ENCODE measurements at places on chromosomes 12 and 14. TPM values are rescaled to one million over a fixed set of nuclear protein-coding genes. Genes with fewer than 3 reads are reported as not detected.

Gene LRRK2
- 0.24 TPM for total RNA-seq

Gene OVCH1
- total RNA-seq: not detected

DNA sequence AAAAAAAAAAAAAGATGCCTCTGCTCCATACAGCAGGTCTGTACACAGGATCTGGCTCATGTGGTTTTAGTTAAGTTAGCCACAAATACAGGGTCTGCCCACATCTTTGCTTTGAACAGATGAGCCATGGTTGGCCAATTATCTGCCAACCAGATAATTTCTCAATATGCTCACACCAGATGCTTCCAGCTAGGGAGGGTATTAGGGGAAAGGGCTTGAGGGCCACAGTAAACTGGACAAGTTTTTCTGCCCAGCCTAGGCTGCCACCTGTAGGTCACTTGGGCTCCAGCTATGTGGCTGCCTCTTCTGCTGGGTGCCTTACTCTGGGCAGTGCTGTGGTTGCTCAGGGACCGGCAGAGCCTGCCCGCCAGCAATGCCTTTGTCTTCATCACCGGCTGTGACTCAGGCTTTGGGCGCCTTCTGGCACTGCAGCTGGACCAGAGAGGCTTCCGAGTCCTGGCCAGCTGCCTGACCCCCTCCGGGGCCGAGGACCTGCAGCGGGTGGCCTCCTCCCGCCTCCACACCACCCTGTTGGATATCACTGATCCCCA lies 776 bp downstream of the RDH5 start:
- peak; percentile 71 for DNase-seq

DNA sequence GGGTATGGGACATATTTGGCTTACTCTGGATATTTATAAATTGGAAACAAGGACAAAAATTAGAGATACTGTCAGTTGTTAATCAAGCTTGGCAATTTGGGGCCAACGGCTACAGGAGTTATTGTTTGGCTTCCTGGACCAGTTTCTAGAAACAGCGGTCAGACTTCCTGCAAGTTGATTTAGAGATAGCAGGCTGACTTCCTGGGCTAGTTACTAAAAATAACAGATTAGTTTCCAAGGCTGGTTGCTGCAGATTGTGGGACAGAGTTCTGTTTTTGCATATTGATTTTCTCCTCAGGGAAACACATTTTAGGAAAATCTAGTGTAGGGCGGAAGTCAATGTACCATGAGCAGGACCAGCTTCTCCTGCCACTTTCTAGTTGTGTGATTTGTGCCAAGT lies 144.0 kb upstream of the TMPO start:
- no peak for DNase-seq
